Cardiac septum (tissue), 1 donor: ENCODE measurements at places on chromosomes 7 and 10. TPM values are rescaled to one million over a fixed set of nuclear protein-coding genes. Genes with fewer than 3 reads are reported as not detected.

Gene TRPV6
- total RNA-seq = not detected

Gene MPP7
- total RNA-seq = 13.1 TPM

Gene ANKRD7
- 0.62 TPM for total RNA-seq

Gene WEE2
- not detected for total RNA-seq

Gene CABCOCO1
- not detected for total RNA-seq

Gene MARCHF5
- 32.1 TPM for total RNA-seq

Gene CDHR3
- total RNA-seq = 0.62 TPM

Gene POMZP3
- 10.6 TPM for total RNA-seq

Gene SFTPA1
- 0.19 TPM for total RNA-seq

Gene ASAH2
- total RNA-seq = 1.9 TPM

Gene ST8SIA6
- total RNA-seq = 6.9 TPM
